ENCODE measurements at places on chromosomes 13 and 19.

DNA sequence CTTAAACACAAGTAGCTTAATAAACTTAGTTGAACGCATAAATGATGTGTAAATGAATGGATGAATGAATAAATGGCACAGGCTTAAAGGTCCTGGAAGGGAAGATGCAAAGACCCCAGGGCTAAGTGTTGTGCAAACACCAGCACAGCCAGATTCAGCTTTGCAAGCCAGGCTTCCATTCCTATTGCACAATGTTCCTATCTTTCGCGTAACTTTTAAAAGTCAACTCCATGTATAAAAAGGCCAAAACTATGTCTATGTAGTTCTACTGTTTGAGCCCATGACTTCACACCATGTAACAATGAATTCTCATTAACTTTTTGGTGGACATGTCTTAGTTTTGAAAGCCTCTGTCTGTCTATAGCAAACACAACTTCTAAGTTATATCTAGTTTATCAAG lies 226.0 kb downstream of the NALCN start:
- no peak for DNase-seq

- no peak for DNase-seq
These were observed 47.7 kb downstream of the DOCK9 start for GRCh38 chr13:98930151-98930591.

- no peak for DNase-seq
These were observed 776.5 kb upstream of the SLITRK1 start for GRCh38 chr13:84658491-84659358.

DNA sequence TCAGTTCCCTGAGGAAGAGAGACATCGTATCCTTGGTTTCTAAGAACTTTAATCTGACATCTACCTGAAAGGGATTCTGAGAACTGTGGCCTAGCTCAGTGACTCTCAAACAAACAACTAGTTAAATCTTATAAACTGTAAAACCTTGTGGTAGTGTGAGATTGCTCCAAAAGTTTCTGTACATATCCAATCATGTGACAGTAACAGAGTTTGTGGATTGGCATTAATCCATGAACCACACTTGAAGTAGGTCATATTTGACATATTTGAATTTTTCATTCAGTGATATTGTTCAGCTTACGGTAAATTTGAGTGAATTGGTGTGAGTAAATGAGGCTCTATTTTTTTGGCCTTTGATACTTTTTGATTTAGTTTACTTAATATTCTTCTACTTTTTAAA lies 15.0 kb downstream of the TDRD3 start:
- no peak for DNase-seq

- no peak for DNase-seq
These were observed 1.2 kb downstream of the LPAR2 start for GRCh38 chr19:19626516-19627472.

DNA sequence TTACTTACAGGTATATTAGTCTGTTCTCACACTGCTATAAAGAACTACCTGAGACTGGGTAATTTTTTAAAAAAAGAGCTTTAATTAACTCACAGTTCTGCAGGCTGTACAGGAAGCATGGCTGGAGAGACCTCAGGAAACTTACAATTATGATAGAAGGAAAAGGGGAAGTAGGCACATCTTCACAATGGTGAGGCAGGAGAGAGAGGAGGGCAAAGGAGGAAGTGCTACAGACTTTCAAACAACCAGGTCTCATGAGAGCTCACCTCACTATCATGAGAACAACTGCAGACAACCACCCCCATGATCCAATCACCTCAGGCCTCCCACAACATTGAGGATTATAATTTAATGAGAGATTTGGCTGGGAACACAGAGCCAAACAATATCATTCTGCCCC lies 511.7 kb downstream of the SLITRK6 start:
- DNase-seq, result no peak

GRCh38 chr13:74633734-74634133 lies 499.5 kb upstream of the KLF12 start:
- DNase-seq, result no peak

GRCh38 chr13:97262058-97262457 lies 39.9 kb downstream of the MBNL2 start:
- no peak for DNase-seq

GRCh38 chr13:21318891-21319532 lies 140.1 kb downstream of the ZDHHC20 start:
- DNase-seq, result no peak

GRCh38 chr13:94640721-94641120 lies 39.1 kb downstream of the GPR180 start:
- DNase-seq, result no peak

GRCh38 chr13:79673993-79674377 lies 193.0 kb downstream of the NDFIP2 start:
- no peak for DNase-seq

DNA sequence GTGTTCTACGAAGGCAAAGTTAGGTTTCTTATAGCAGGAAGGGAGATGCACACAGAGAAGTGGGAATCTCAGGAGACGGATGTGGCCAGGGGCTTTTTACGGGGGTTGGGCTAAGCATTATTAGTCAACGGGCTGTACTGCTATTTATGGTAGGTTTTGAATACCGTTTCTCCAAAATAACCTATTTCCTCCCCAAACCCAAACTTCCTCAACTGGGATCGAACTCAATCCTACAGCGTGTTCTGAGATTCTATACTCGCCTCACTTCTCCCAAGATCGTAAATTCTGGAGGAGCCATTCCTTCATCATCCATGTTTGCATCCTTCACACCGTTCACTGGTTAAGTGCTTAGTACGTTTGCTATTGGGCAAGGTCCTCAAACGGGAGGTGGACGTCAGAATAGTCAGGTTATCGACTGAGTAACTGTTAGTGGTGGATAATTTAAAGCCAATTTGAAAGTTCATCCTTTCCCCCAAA lies 1.2 kb upstream of the TRIM13 start:
- DNase-seq, result no peak

DNA sequence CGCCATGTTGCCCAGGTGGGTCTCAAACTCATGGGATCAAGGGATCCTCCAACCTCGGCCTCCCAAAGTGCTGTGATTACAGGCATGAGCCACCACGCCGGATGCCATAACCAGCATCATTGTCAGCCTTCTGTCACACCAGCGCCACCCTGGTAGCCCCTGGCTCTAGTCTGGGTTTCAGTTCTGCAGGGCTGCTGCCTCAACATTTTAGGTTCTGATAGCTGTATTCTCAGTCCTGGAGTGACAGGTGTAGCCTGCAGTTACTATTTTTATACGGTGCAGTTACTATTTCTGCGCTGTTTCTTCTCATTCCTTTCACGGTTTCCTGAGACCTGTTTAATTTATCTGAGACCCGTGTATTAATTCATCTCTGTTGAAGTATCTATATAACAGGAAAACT lies 57.1 kb downstream of the TRPM4 start:
- no peak for DNase-seq

GRCh38 chr19:4063369-4064148 lies 3.1 kb downstream of the ZBTB7A start:
- no peak for DNase-seq

- peak; percentile 30 for DNase-seq
These were observed at the start of gene FRY for GRCh38 chr13:32031025-32031814. Gene FRY (plus strand): TSS chr13:32031774. CDS start chr13:32031796, 22 bp downstream.

DNA sequence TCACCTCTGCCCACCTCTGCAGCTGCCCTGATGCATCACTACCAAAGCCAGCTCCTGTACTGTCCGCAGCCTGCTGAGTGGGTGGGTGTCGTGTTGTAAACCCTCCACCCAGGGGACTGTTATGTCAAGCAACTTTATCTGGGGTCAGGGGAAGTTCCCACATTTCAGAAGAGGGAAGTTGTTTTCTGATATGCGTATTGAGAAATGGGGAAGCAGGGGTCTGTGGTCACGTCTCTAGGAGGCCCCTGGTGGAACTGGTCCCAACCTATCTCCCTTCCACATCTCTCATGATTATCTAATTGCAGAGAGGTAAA lies 31.2 kb downstream of the CLEC17A start:
- no peak for DNase-seq

GRCh38 chr19:16883522-16883921 lies 5.3 kb upstream of the F2RL3 start:
- DNase-seq, result no peak

DNA sequence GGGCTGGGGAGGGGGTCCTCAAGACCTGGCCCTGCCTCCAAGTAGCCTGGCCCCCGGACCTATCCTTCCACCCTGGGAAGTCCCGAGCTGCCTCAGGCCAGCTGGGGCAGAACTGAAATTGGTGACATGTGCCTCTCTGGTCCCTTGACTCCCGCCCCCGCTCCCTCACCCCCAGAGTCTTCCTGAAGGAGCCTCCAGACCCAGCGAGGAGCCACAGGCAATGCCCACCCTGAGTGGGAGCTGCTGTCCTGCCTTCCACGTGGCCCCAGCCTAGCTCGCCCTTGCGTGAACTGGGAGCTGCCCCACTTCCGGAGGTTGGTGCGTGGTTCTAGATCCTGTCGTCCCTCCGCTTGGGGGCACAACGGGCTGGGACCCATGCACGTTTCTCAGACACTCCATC lies 34.6 kb downstream of the CEBPA start:
- DNase-seq, result no peak

DNA sequence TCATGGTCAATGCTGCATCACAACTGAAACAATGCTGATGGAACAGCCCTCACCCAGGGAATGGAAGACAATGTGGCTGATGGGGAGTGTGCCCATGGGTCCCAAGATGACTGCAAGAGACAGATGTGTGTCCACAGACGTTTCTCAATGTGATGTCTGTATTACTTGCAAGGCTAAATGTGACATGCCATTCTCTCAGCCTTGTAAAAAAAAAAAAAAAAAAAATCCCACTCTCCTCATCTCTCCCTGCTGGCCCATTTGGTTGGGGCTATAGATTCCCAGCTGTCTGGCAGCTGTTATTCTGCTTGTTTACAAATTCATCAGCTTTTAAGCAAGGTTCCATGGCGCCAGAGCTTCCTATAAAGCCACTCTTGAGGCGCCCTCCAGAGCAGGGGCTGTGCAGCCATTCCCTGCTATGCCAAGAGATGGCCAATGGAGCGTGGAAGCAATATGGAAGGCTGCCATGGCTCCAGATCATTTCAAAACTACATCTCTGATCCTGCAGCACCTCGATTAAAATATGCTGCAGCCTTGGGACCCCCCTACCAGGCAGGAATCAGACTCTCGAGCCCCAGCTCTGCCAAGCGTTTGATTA lies 294.8 kb downstream of the FOXO1 start:
- no peak for DNase-seq

GRCh38 chr13:106569233-106570095 lies 1.5 kb upstream of the ARGLU1 start:
- DNase-seq, result no peak

- DNase-seq, result no peak
These were observed 7.3 kb downstream of the PPP6R1 start for GRCh38 chr19:55251341-55252081.

DNA sequence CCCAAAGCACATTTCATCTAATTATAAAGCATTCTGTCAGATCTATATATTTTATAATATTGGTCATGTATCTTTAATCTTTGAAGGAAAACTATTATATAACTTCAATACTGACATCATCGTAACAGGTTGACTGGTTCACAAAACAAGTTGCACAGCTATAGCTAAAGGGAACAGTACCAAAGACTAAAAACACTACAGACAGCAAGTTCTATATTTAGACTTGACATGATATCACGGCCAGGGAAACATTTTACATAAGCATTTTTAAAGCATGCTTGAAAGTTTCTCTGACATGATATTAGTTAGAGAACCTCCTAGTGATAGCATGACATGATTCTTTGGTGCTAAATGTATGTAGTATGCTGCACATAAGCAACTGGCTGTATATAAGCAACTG lies 182.5 kb downstream of the NDFIP2 start:
- no peak for DNase-seq

DNA sequence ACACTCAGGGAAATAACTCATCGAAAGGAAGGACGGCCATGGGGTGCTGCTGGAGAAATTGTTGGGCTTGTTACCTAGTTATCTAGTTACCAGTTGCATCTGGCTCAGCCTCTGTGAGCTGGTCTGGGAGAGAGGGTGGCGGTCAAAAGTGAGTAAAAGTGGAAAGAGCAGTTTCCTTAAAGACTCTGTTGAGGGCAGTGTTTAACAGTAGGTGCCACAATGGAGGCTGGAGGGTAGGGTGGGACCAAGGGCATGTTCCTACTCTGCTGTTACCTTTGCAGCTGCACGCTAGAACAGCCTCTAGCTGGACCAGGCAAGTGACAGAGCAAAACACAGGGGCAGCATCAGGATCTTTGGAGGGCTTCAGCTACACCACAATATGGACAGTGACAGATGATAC lies 228.8 kb upstream of the STARD13 start:
- DNase-seq, result no peak

- DNase-seq, result no peak
These were observed 1.2 kb downstream of the F7 start for GRCh38 chr13:113106711-113107351.

GRCh38 chr13:102462570-102462969 lies 60.7 kb upstream of the FGF14 start:
- no peak for DNase-seq

- DNase-seq, result no peak
These were observed 12.2 kb downstream of the SSC5D start for GRCh38 chr19:55500368-55500952.

- no peak for DNase-seq
These were observed 34.6 kb upstream of the SOX1 start for GRCh38 chr13:112032186-112032993.
